NCI-H526 (cell line): ENCODE measurements at places on chromosomes 7 and 10.

- DNase-seq = no peak
Measured at GRCh38 chr7:158075633-158076001, 512.0 kb downstream of the PTPRN2 start.

GRCh38 chr7:39623732-39624441, 515 bp downstream of the RALA start:
- DNase-seq = no peak

- no peak for DNase-seq
Measured at GRCh38 chr10:131802156-131802915, 98.5 kb upstream of the PPP2R2D start.

- no peak for DNase-seq
Measured at GRCh38 chr7:37349979-37350590, 98.6 kb downstream of the ELMO1 start.

DNA sequence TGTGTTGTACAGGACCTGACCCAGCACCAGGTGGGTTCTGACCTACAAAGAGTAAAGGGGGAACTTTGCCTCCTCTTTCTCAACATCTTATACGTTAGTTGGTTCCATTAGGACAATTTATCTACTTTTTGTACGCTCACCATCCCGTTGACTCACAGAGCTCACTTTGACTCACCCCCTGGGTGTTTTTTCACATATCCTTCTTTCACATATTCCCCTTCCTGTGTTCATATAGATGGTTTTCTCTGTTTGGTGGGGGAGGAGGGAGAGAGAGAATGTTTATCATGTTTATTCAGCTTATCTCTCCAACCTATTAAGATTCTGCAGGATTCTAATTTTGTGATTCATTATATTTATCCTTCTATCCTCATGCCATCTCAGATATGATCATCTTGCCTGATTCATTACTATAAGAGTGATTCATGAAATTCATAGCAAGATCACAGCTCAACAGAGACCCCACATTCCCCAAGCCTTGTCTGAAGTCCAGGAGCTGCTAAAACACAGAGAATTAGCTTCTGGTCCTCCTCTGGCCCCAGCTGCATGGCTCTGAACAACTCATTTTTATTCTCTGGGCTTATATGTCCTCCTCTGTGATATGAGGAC, 37.2 kb downstream of the PRSS2 start:
- DNase-seq = no peak

- DNase-seq = peak; percentile 97
Measured at GRCh38 chr7:31529103-31529502, 15.2 kb downstream of the ITPRID1 start.

DNA sequence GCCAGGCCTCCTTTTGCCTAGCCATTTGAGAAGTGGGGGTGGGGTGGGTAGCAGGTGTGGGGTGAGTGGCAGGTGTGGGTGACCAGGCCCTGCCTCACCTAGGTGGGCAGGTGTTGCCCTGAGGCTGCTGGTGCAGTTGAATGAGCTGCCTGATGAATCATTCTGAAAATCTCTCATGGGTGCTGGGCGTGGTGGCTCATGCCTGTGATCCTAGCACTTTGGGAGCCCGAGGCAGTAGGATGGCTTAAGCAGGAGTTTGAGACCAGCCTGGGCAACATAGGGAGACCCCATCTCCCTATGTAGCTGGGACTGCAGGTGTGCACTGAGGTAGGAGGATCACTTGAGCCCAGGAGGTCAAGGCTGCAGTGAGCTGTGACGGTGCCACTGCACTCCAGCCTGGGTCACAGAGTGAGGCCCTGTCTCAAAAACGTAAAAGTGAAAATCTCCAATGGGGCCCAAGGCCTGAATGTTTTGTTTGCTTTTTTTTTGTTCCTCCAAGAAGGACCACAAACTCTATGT, 17.7 kb downstream of the TSPAN14 start:
- DNase-seq = no peak

- DNase-seq = peak; percentile 79
Measured at GRCh38 chr7:158495786-158496185, 91.8 kb downstream of the PTPRN2 start.

GRCh38 chr7:73504017-73504416, 18.1 kb downstream of the BAZ1B start:
- no peak for DNase-seq

DNA sequence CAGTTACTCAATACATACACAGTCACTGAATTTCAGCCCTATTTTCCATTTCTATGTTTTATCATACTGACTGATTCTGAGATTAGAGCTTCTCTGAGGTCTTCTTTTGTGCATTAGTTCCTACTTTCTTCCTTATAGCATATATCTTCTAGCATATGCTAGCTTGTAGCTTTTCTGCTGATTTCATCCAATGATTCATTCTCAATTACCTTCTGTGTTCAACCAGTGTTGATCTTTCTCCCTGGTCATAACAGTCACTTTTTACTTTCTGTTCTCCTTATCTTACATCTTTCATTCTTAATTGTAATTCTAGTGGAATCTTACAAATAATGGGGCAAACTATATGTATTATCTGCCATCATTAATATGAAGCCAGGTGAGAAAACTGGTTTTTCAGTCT, 159.5 kb upstream of the HGF start:
- DNase-seq = no peak

- DNase-seq = no peak
Measured at GRCh38 chr7:77866370-77866769, 67.8 kb downstream of the PHTF2 start.

- no peak for DNase-seq
Measured at GRCh38 chr10:44339218-44339617, 45.7 kb downstream of the CXCL12 start.

- no peak for DNase-seq
Measured at GRCh38 chr10:50506861-50507573, 116.7 kb downstream of the SGMS1 start.

GRCh38 chr10:102467971-102468438, 16.7 kb upstream of the C10orf95 start:
- no peak for DNase-seq

DNA sequence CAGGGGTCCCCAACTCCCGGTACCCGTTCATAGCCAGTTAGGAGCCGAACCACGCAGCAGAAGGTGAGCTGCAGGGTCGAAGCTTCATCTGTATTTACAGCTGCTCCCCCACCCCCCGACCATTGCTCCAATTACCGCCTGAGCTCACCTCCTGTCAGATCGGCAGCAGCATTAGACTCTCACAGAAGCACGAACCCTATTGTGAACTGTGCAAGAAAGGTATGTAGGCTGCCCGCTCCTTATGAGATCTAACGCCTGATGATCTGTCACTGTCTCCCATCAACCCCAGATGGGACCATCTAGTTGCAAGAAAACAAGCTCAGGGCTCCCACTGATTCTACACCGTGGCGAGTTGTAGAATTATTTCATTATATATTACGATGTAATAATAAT, 14.6 kb upstream of the AZGP1 start:
- peak; percentile 54 for DNase-seq

DNA sequence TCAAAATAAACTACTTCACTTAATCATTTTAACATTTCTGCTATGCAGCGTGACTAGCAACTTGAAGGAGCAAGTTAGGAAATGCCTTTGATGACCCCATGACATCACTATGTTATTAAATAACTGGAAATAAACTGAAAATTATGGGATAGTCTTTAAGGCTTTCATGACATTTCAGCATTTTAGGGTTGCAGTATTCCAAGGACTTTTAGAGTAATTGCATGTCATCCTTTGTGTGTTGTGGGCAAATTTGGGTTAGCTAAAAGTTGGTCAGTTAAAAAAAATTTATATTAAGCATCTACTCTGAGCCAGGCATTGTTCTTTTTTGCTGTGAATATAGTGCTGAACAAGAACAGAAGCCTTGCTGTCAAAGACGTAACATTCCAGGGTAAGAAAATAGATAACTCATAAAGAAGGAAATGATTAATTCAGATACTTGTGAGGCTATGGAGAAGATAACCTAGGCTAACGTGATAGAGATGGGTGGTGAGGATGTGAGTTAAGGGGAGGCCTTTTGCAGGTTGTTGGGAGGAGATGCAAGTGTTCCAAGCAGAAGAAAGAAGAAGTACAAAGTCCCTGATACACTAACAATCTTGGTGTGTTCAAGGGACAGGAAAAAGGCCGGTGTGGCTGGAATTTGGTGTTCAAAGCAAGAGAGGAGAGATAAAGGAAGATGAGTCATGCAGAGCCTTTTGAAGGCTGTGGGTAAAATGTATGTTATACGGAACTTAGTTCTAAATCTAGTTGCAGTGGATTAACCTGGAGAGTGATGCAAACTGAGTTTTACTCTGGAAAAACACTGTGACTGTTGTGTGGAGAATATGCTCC, 610.2 kb downstream of the AUTS2 start:
- DNase-seq = no peak

- no peak for DNase-seq
Measured at GRCh38 chr10:110304394-110304779, 333 bp downstream of the SMNDC1 start.

GRCh38 chr10:121058082-121058481, 206.9 kb downstream of the WDR11 start:
- DNase-seq = no peak

DNA sequence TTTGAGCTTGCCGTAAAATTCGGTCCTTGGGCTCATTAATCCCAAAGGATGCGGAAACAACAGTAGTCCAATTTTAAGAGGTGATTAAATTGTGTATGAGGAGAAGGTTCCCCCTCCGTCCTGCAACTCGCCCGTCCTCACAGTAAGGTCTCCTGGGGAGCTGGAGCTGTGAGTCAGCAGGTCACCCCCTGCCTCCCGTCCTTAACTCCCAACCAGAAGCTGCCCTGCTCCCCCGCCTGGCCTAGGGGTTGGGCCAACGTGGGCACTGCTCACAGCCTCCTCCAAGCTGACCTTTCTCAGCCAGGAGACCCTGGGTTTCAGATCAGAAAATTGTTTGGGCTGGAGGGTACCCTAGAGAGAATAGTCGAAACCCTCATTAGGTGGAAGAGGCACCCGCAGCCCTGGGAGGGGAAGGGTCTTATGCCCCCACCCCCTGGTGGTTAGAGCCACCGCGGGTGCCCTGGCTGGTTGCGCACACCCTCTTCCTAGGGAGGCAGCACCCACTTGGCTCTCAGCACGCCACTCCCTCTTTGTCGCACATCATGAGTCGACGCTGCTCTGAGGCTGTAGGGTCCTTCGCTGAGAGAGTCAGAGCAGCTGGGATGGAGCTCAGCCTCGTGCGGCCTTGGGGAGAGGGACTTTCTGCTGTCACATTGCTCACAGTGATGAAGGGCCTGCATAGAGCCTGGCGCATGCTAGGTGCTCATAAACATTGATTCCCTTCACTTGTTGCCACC, 131.2 kb downstream of the TACC2 start:
- no peak for DNase-seq

DNA sequence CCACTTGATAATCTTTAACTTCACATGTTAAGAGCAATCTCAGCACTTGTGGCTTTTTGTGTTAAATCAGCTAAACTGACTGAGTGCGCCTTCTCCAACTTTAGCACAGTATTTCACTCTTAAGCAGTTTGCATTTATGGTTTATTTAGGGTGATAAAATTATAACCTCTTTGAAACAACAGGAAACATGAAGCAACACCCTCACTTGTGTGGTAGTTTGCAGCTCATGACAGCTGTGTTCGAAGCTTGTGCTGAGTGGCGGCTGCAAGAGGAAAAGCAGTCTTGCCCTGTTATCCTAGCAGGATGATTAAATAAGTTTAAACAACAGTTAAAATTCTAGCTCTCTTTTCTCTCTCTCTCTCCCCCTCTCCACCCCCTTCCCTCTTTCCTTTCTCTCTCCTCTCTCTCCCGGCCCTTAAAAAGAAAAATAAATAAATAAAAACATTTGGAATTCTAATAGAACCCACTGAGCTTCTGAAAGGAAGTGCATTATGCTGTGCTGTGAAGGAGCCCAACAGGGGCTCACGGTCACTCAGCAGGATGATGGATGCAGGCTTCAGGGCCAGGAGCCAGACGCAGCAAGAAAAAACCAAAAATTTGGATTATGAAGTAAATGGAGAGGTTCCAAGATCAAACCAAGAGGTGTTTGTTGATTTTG, 25.2 kb downstream of the OGDH start:
- DNase-seq = no peak

- DNase-seq = peak; percentile 71
Measured at GRCh38 chr7:85186521-85187241, at the start of gene SEMA3D. Gene SEMA3D, minus strand, starts transcription at chr7:85187056. Its CDS starts 65,165 bp downstream, at chr7:85121891.

DNA sequence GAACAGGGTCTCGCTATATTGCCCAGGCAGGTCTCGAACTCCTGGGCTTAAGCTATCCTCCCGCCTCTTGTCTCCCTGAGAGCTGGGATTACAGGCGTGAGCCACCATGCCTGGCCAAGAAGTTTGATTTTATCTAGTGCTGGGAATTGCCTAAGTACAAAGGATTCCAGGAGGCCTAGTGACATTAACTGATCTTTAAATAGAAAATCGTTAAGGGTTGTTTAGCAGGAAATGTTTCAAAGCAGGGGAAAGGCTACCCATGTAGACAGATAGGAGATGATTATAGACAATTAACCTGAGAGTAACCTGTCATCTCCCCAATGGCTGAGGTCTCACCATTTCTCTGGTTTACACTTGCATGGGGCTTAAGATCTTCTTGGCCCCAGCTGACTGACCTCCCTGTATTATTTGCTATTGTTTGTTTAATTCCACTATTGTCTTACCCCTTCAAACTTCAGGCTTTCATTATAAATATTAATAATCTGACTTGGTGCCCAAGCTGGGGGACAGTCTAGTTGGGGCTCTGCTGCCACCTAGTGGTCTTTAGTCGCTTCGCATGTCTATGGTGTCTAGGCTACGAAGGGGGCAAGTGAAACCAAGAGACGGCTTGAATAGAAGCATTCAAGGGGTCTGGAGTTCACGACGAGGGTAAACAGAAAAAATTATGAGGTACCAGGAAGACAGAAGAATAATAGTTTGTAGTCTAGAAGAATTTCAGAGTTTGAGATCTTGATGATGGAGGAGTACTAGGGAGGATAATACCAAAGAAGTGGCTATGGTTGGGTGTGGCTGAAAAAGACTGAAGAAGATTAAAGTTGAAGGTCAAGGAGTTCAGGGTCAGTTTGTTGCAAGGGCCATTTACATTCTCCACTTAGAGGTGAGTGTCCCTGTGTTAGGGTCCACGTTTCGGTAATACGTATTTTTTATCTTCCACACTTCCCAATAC, 40.4 kb upstream of the BPGM start:
- peak; percentile 86 for DNase-seq

DNA sequence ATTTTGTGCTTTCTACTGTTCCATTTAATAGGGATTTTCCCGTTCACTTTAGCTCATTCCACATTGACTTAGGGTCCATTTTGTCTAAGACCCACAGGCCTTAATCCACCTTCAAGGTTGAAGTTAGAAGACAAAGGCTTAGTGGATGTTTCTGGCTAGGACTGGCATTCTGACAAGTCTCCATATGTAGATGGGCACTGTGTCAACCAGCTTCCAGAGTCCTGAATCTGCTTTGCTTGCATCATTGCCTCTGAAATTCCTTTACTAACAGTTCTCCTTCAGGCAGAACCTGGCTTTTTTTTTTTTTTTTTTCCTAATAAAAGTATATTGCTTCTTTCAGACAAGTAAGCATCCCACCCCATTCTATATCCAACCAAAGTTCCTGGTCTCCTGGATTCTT, 69.6 kb upstream of the PDCD4 start:
- no peak for DNase-seq

DNA sequence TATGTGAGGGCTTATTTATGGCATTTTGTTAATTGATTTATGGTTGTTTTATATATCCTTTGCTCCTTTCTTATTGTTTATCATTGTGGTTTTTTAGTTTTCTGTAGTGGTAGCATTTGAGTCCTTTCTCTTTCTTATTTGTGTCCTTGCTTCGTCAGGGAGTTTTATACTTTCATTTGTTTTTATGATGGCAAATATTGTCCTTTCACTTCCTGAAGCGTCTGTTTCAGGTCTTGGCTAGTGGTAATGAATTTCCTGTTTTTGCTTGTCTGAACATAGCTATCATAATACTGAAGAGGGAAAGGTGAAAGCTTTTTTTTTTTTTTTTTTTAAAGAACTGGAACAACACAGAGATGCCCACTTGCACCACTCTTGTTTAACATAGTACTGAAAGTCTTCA, 228.2 kb downstream of the ATRNL1 start:
- DNase-seq = no peak

- no peak for DNase-seq
Measured at GRCh38 chr10:7475939-7476338, 65.1 kb upstream of the SFMBT2 start.
